Ureter (tissue), 1 donor: ENCODE measurements at places on chromosomes 5 and 9. TPM values are rescaled to one million over a fixed set of nuclear protein-coding genes. Genes with fewer than 3 reads are reported as not detected.

DNA sequence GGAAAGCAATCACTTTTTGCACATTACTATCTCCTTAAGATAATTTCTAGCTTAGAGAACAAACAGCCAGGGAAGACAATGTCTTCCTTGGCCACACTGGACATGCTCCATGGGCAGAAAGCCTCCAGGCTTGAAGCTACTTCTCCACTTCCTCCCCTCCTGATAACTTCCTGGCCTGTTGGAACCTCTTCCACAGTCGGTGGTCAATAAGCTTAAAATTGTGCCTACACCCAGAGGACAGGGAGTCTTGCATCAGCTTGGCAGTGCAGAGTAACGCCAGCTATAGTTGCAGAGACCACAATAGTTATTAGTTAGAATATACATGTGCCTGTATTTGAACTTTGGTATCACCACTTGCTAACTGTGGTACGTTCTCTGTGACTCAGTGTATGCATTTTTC is 58.1 kb upstream of the ABCA1 start:
- no peak for DNase-seq

Gene LPAR1
- total RNA-seq = 67.6 TPM

DNA sequence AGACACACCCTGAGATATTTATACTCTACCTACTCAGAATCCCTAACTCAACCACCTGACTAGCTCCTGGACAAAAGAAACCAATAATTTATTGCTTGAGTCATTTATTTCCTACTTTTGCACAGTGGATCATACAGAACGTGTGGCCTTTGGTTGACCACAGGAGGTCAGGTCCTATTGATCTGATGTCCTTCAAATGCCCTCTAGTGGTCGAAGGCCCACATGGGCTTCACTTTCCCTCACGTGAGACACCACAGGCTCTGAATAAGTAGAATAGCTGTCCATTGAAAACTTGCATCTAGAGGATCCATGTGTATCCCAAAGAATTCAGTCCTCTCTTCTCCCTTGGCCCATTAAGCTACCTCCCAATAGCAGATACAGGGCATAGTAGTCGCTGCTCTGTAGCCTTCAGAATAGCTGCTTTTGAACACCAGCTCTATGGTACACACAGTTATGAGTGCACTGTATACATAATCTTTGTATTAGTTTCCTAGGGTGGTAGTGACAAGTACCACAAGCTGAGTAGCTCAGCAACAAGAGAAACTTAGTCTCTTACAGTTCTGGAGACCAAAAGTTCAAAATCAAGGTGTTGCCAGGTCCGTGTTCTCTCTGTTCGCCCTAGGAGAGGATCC is 177.6 kb upstream of the SMARCA2 start:
- no peak for DNase-seq

- no peak for DNase-seq
These were observed 67.2 kb downstream of the CDH18 start for GRCh38 chr5:19920761-19921160.

Gene GRPEL2
- total RNA-seq = 14.4 TPM

Gene NME5
- total RNA-seq = 11.1 TPM

GRCh38 chr5:51996356-51996861 is 613.2 kb downstream of the ISL1 start:
- DNase-seq = no peak

DNA sequence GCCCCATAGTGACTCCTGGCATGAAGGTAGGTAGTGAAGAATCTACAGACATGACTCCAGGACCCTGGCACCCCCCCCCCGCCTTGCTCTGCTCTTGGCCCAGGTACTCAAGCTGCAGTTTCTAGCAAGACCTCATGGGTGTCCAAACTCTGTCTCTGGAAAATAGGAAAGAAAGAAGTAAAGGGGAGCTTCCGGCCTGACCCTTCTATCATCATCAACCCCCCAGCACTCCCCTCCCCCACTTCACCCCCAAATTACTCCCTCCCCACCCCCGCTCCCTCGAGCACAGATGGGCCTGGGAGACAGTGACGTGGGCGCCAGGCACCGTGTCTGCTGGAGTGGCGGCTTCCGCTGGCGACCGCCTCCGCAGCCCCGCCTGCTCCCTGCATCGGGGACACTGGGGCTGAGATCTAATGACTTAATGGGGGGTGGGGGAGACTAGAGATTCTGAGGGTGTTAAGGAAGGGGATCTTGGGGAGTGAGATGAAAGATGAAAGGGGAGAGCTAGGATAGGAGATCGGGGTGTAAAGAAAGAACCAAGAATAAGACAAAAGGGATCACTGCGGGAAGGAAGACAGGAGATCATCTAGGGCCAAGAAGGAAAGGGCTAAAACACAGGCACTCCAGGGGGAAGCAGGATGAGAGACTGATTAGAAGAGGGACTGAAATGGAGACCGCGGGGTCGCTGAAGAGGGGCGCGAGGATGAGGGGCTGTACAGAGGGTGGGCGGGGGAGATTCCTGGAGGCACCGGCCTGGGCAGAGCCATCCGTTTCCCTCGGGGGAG is 1.1 kb upstream of the DNAJB5 start:
- no peak for DNase-seq

- DNase-seq = no peak
These were observed 403.3 kb downstream of the PLK2 start for GRCh38 chr5:58056546-58056945.

- DNase-seq = no peak
These were observed 25.7 kb downstream of the FRMPD1 start for GRCh38 chr9:37676411-37676830.

DNA sequence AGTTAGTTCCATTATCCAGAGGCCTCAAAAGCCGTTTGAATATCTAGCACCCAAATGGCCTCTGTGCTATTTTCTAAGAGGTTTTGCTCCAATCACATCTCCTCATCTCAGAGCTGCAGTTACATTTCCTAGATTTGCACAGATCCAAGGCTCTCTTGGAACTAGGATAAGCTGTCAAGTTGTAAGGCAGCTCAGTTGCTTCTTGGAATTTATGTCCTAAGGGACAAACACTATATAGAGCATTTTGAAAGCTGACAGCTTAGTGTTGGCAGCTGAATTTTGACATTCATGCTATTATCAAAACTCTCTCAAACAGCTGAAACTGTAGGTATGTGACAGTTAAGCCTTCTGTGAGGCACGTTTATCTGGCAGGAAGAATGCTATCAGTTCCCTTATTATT is 97.0 kb downstream of the MACIR start:
- no peak for DNase-seq

DNA sequence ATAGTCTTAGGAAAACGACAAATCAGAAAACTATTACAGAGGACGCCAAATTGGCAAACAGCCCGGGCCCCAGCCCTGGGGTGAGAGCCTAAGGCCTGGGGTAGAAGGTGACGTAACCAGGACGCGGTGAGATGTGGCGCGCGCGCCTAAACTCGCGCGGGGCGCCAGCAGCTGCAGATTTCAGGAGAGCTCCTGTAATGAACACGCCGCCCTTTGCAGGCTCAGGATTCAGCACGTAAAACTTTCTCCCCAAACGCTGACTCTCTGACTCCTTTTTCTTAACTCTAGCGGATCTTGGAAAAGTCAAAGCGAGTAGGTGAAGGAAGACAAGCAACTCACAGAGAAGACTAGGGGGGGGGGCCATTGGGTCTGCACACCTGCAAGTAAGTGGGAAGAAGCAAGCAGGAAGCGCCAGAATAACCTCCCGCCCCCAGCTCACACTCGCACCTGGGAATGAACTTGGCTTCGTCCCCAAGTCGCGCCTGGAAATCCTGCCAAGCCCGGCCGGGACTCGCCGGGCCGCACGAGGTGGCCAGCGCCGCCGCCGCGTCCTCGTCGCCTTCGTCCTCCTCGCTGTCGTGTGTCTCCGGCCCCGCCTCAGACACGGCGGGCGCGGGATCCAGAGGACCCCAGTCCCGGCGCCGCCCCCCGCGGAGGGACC is 822 bp downstream of the RASEF start:
- DNase-seq = peak; percentile 53

DNA sequence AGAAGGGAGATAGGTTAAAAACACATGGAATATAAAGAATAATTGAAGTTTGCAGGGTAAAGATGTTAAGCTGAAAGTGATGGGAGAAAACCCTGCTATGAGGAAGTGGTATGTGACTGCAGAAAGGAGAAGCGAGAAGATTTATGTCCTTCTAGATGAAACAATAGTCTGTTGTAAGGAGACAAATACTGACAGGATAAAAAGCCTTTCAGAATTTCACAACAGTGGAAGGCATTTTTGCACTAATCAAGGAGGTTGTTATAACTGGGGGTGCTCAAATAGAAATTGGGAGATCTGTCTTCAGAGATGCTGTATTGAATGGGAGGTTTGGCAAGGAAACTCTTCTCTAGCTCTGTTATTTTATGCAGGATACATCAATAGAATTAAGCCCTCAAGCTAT is 69.6 kb downstream of the NMUR2 start:
- DNase-seq = no peak

GRCh38 chr5:65157906-65158603 is 323.7 kb downstream of the ADAMTS6 start:
- DNase-seq = no peak

Gene PCA3
- total RNA-seq = not detected

- DNase-seq = no peak
These were observed at the start of gene PCDHGA2 for GRCh38 chr5:141338538-141339306. PCDHGA2 (plus strand) TSS chr5:141338760.

DNA sequence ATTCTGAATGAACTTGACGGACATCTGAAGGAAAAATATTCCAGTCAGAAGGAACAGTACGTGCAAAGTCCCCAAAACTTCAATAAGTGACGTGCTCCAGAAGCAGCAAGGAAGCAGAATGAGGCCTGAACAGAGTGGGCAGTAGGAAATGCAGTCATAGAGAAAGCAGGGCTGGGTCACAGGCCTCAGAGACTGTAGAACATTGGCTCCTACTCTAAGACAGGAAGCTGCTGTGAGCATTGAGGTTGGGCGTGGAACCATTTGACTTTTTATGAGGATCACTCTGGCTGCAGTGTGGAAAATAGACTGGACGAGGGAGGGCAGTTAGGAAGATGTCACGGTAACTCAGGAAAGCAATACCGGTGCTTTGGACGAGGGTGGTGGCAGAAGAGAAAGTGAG is 64.0 kb downstream of the DOCK8 start:
- DNase-seq = no peak

DNA sequence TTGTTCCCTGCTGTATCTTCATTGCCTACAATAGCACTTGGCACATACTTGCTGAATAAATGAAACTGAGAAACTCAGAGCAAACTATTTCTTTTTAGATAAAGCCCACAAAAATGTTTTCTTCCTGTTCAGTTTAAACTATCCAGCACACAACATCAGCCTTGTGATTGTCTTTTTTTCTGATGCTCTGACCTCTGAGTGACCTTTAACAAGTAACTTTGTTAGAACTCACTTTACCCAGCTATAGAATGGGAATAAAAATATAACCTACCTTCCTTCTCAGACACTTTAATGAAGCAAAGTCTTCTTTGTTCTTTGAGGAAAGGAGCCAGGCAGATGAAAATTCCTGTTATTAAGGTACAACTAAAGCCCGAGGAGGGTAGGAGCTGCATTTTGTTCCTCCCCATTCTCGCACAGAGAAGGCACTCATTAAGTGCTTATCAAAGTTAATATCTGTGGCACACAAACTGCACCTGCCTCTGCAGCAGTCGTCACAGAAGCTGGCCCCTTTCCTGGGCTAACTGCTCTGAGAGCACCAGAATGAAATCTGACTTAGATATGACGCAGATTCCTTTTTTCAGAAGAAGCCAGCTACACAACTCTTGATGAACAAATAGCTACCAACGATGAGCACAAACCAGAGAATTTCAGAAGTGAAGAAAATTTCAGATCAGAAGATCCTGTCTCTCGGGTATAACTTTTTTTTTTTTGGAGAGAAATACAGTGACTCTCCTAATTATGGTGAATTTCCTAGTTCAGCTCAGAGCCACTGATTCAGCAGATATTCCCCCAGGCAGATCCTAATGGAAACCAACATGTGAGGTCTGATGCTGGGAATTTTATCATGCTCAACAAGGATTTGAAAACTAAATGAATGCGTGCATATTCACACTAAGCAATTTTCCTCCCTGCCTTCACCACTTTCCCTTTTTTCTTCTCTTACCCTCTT is 31.0 kb upstream of the NR3C1 start:
- no peak for DNase-seq
